ENCODE measurements at places on chromosomes 2 and 18.

DNA sequence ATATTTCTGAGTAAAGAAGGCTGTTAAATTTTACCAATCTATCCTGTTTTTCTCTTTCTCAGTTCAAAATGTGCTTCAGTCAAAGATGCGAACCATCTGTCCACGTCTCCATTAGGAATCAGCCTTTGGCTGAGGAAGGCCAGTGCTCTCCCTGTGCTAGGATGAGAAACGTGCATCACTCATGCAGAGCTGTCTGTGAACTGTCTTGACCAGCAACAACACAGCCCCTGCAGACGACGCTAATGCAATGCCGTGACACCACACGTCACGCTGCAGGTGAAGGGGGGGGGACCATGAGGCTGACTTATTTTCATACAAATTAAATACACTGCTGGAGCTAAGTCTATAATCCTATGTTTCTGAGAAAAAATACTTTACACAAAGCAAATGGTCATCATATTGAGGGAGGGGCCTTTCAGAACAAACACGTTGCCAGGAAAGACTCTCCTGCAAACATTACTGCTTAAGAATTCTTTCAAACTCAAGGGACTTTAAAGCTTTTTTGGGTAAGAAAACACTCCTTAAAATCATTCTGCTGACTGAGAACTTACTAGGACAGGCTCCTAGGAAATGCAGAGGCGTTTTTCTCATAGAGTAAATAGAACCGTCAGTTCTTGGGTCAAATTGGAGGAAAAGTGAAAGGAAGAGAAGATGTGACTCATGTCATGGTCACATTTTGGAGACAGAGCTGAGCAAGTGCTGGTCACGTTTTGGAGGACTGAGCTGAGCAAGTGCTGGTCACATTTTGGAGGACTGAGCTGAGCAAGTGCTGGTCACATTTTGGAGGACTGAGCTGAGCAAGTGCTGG, 97.0 kb downstream of the MBP start:
- DNase-seq, result no peak

DNA sequence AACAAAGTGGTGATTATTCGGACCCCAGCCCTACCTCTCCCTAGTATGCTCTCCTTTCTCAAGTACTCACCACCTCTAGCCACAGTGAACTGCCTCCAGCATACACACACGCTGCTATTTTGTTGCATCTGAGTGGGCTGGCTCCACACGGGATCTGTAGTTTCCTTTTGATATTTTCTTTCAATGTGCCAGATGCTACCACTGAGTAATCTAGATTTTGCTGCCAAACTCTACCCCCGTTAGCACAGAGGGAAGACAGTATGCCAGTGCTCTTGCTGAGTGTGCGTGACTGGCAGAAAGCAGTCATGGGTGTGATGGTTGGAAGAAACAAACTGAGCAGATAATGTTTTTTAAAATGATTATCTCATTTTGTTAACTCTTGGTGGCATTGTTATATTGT, 11.6 kb downstream of the CFLAR start:
- DNase-seq, result peak; percentile 87

DNA sequence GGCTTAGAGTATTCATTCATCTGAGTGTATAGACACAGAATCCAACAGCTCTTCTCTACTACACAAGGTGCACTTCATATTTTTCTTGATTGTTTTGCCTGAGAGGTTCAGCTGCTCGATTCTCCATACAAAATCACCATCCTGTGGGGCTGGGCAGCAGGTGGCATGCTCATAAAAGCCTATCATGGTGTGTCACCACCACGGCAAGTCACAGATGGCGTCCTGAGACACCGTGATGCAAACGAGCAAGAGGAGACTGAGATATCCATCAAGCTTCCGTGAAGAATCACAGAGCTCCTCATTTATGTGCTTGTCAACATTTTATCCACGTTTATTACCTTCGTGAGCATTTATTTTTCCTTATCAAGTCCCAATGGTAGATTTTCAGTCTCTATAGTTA, 22.4 kb upstream of the NRP2 start:
- no peak for DNase-seq

DNA sequence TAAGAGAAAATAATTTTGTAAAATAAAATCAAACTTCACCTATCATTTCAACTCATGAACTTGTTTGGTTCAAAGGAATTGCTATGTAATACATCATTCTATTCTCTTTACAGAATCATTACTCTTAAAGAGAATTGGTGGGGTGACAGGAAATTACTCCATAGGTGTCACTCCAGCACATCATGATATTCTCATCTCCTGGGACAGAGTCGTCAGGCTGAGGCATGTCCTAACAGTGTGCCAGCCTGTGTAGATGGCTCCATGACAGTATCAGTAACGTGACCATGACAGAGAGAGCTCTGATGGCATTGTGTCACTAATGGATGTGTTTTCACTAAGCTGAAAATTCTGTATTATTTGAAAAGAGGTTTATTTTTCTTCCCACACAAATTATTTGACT, 13.9 kb downstream of the SPATS2L start:
- no peak for DNase-seq

DNA sequence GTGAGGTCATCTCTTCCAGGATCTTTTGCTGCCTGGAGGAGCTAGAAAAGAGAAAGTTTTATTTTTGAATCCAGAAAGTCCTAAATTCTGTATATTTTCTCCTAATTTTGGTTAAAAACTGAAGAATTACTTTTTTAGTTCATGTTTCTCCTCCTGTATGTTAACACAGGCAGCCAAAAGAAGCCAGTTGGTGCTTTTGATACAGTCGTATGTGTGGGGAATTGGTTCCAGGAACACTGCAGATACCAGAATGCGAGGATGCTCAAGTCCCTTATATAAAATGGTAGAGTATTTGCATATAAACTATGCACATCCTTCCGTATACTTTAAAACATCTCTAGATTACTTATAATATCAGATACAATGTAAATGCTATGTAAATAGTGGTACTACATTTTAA, 22.6 kb upstream of the ADAM23 start:
- DNase-seq, result no peak

- no peak for DNase-seq
These were observed 234.7 kb downstream of the ATAD2B start for GRCh38 chr2:23692263-23692662.

DNA sequence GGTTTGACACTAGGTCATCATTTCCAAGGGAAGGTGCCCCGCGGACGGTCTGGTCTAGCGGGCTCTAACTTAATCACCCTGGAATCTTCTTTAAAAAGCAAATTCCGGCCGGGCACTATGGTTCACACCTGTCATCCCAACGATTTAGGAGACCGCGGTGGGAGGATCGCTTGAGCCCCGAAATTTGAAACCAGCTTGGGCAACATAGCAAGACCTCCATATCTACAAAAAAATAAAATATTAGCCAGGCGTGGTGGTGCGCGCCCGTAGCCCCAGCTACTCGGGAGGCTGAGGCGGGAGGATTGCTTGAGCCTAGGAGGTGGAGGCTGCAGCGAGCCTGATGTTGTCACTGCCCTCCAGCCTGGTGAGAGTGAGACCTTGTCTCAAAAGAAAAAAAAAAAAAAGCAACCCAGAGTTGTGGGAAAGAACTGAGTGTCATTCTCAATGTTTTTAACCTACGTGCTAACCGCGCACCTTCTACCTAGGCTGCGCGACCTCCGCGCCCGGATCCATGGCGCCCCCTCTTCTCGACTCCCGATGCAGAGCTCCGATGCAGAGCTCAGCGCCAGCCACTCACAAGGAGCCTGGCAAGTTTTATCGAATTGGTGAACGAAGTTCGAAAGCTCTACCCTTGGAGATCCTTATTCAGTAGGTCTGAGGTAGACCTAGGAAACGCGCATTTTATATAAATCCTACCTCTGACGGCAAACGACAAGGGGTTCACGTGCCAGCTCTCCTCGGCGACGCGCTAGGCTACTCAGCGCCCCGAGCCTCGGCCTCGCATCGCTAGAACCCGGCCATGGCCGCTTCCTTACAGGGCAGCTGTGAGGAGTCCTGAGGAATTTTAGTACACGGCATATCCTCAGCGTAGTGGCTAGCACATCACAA, 888 bp upstream of the TWSG1 start:
- DNase-seq, result no peak

- no peak for DNase-seq
These were observed 60.7 kb downstream of the EN1 start for GRCh38 chr2:118786746-118787145.

DNA sequence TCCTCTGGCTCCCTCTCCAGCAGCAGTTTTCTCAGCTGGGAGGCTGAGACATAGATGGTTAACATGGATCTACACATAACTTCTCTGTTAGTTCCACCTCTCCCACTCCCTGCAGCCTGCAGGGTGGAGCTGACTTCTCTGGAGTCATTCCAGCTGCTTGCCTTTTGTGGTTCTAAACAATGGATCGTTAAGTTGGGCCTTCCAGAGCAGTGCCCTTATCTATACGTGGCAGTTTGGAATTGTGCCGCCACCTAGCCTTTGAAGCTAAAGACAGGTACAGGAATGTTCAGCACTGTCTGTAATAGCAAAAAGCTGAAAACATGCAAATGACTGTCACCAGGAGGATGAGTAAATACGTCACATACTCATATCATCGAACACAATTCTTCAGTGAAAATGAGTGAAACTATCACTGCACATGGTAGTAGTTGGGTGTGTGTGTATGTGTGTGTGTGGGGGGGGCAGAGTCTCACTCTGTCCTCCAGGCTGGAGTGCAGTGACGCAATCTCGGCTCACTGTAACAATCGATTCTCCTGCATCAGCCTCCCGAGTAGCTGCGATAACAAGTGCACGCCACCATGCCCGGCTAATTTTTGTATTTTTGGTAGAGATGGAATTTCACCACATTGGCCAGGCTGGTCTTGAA, 50.3 kb downstream of the SH2D6 start:
- DNase-seq, result no peak

GRCh38 chr2:190159453-190159852, 96.9 kb upstream of the MSTN start:
- DNase-seq, result no peak

- peak; percentile 89 for DNase-seq
These were observed 24.5 kb upstream of the PEX13 start for GRCh38 chr2:60992985-60993392.

DNA sequence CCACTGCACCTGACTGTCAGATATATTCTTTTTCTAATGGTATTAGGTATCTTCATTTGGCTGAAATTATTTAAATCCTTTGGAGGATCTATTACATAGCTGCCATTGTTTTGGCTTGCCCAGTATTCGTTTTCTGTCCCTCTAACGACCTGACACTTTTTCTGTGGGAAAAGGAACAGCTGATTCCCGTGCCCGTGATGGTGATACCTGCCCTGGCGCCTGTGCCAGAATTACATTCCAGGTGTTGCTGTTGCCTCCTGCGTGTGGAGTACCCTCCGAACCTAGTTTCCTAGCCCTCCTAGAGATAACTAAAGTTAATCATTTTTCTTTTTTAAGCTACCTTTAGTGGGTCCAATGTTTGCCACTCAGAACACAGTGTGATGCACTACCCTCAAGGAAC, 14.0 kb downstream of the HOXD1 start:
- no peak for DNase-seq

- DNase-seq, result no peak
These were observed 22.1 kb downstream of the CERS6 start for GRCh38 chr2:168478206-168478605.

GRCh38 chr2:127545189-127545588, 9.7 kb downstream of the MYO7B start:
- DNase-seq, result no peak

DNA sequence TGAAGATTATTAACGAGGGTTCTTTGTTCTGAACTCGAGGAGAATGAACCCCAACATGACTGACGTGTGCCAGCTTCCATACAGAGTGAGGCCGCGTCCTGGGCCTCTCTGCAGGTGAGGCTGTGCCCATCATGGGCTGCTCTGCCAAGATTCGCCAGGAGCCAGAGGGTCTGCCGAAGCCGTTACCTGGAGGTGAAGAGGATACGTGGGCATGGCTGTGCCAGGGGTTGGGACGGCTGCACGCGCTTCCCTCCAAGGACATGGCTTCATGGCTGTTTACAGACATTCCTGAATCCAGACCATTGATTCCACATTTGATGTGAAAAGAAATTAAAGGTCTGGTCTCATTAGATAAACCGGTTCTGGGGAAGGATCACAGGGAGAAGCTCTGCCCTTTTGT, 211.4 kb upstream of the SALL3 start:
- no peak for DNase-seq

- DNase-seq, result peak; percentile 63
These were observed 435 bp downstream of the ADCY3 start for GRCh38 chr2:24919506-24920097.

- no peak for DNase-seq
These were observed 1.6 kb upstream of the MTA3 start for GRCh38 chr2:42566837-42567321.

DNA sequence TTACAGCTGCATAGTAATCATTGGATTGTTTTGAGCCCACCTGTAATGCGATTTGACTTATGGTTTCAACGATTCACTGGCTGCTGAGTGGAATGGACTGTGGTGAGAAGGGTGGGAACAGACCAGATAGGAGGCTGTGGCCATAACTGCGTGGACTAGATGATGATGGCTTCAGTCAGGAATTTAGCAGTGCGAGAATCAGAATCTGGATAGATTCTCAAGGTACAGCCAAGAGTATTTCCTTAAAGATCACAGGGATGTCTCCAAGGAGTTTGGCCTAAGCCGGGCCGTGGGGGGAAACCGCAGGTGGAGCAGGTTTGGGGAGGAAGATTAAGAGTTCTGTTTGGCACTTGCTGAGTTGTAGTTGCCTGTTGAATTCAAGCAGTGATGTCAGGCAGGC, 44.0 kb upstream of the CHMP1B start:
- DNase-seq, result no peak

GRCh38 chr18:34219651-34220050, 5.1 kb downstream of the NOL4 start:
- no peak for DNase-seq

DNA sequence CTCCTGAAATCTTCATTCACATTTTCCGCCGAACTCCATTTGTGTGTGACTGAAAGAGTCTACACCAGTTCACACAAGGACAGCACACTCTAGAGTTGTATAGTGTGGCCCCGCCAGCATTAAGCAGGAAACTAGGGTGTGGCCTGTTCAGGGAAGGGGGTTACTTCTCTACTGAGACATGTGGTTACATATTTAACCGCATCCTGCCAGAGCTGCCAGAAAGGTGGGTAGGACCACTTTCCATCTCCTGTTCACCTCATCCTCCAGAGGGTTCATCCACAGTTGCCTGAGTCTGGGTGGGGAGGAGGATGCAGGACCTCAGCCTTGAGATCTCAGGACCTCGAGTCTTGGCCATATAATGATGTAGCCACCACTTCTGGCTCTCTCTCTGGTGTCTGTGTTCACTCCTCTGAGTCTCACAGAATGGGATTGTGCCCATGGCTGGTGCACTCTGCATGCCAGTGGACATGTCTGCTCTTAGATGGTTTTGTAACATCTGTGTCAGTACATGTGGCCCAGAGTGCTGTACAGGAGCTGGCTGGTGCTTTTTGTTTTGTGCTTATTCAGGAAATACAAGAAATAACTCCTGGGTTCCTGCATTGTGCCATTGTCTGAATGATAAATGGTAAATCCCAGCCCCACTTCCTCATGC, 7.7 kb upstream of the SP140L start:
- DNase-seq, result no peak
